ENCODE measurements at places on chromosomes 2 and 18.

DNA sequence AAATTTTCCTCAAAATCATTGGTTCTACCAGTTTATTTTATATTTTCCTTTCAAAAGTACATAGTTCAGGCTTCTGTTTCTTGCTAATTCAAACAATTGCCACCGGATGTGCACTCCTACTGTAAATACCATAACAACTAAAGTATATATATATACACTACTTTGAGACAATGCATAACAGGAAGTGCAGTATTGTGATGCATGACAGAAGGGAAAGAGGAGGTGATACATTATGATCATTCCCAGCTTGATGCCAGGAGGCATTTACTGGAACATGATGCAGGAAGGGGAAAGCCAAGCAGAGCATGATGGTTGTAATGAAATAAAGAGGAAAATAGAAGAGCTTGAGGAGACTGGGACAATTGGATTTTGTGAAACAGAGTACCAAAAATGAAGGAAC lies 215.2 kb upstream of the NT5C1B start:
- no peak for DNase-seq

DNA sequence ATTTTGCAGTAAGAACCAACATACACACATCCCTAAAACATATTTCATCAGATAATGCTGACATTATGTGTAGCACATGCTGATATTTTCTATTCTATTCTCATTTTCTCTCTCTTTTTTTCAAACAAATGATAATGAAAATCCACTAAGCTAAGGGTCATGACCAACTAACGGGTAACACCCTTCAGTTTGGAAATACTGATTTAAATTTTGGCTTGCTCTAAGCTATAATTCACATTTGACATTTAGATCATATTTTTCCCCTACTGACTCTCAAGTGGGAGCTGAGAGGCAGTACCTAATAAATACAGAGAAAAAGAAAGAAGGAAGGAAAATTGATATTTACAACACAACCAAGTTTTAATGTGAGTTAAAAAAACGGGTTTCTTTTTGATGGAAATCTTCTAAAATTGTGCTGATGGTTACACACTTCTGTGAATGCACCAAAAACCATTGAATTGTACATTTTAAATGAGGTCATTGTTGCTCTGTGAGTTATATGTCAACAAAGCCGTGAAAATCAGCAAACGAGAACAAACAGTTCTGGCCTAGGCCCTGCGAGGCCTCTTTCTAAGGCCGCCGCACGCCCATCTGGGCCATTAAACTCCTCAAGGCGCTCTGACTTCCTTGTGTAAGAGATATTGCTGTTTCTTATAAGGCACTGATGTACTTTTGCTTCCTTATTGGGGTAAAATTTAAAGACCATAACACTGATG lies 124.2 kb downstream of the GALR1 start:
- peak; percentile 4 for DNase-seq

DNA sequence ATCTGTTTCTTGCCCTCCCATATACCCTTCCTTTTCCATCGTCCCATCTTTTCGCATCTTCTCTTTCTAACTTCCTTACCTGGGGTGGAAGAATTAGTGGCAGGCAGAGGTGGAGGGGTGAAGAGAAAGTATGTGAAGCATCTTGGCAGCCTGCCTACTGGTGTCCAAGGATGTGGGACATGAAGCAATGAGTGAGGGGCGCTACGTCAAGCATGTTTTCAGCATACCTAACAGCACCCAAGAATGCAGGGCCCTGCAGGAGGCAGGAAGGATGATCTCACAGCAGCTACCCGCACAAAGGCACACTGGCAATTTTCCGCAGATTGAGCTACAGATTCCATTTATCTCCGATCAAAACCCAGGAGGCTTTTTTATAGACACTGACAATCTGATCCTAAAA lies 42.2 kb downstream of the METTL4 start:
- DNase-seq = no peak

GRCh38 chr2:20526708-20527107 lies 79.8 kb downstream of the RHOB start:
- no peak for DNase-seq

DNA sequence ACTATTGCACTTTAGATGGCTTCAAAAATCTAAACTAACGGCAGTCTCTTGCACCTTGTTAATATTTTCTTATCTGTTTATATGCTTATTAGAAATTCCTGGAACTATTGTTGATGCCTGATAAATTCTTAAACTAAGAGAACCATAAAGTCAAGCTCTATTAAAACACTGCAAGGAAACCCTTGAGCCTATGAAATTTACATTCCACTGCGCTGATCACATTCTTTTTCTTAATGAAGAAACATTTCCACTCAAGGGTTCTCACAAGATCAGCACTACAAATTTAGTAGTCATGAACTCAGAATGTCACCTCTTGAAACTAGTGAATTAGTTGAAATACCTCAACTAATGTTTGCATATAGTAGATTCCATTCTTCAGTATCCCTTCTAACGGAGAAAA lies 331.8 kb upstream of the SLC8A1 start:
- DNase-seq = peak; percentile 10

DNA sequence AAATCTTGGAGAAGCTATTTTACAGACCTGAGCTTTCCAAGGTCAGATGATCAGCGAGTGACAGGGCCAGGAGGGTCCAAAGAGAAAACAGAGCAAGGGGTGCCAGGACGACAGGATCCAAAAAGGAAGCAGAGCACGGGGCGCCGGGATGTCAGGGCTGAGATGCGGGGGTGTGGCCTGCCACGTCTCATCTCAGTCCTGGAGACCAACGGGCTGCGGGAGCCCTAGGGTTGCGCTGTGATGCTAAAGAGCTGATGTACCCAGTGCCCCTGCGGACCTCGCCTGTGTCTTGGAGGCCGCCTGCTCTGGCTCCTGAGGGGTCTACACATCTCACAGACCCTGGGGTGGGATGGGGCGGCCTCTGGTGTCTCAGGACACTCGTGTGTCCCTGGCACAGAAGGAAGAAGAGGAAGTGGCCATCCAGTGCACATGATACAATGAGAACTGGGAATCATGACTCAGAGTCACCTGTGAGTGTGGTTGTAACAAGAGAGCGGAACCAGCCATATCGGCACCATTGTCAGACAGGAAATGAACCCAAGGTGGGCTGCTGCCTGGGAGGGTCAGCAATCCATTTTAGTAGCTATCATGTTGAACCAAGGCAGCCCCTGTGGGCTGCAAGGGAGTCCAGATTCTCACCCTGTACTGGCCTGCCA lies 97.8 kb downstream of the MYT1L start:
- no peak for DNase-seq

DNA sequence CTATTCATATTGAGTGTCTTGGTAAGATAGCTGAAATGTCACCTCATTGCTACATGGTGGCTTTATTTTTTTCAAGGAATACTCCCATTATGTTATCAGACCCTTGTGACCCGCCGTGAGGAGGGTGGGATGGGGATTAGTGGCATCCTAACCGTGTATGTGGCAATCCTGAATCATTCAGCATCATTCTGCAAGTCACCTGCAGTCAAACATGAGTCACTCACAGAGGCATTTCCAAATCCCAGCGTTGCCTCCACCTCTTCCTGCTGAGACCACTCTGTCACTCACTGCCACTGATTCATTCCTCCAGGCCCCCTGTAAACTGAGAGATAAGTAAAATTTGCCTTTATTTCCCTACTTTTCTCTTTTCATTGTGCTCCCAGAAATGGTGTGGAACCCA lies 307.4 kb upstream of the KLHL29 start:
- no peak for DNase-seq

DNA sequence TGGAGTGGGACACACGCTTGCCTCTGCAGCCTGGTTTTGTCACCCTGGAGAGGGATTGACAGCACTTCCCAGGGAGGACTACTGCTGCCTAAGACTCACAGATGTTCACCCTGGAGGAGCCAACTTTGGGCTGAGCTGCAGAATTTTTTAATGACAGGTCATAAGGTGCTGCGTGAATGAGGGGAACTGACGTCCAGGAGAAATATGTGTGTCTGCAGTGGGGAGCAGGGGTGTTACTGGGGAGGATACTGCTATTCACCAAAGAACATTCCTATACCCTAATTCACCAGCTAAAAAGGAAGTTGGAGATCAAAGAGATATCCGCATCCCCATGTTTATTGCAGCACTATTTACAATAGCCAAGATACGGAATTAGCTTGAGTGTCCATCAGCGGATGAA lies 144.4 kb downstream of the MGAT5 start:
- DNase-seq = peak; percentile 98

- no peak for DNase-seq
Measured at GRCh38 chr2:8551622-8552074, 130.2 kb upstream of the ID2 start.

DNA sequence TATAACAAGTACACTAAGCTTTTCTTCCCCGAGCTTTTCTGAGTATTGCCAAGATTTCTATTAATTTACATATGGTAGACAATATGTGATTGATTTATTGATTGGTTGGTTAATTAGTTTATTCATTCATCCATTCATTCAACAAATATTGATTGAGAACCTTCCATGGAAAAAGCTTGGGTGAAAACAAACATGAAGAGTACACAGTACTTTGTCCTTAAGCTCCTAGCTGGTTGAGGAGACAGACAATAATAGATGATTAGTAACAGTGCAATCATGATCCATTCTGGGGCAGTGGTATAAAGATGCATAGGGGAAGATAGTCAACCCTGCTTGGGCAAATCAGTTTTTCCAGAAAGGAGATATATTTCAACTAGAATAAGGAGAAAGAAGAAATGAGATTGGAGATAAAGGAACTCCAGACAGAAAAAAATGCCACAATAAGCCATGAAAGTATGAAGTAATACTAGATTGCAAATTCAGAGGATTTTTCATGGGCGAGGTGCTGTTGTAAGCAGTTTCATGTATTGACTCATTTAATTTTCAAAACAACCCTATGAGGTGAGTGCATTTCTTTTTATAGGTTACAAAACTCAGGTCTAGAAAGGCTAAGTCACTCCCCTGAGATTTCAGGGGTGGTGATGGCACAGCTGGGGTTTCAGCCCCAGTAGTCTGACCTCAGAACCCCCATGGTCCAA lies 129.5 kb downstream of the RND3 start:
- peak; percentile 13 for DNase-seq

GRCh38 chr2:85506768-85507181 lies 32.2 kb upstream of the MAT2A start:
- DNase-seq = peak; percentile 77

DNA sequence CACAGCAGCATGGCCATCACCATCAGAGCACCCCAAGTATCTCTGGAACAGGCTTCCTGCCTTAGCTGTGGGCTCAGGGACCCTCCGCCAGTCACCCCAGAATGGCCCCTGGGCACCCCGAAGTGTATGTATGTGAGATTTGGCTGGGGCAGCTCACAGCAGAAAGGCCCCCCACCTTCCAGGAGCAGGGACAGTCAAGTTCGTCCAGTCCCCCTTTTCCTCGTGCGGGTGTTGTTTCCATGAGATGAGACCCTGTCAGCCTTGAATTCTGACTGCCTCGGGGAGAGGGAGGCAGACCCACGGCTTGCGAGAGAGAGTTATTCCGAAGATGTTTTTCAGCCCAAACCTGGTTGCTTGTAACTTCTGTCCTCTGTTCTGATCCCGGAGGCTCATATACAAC lies 290.9 kb upstream of the HDAC4 start:
- DNase-seq = no peak

GRCh38 chr2:202031246-202031951 lies 2.3 kb upstream of the FZD7 start:
- DNase-seq = no peak

GRCh38 chr2:2188941-2189340 lies 142.1 kb downstream of the MYT1L start:
- no peak for DNase-seq

DNA sequence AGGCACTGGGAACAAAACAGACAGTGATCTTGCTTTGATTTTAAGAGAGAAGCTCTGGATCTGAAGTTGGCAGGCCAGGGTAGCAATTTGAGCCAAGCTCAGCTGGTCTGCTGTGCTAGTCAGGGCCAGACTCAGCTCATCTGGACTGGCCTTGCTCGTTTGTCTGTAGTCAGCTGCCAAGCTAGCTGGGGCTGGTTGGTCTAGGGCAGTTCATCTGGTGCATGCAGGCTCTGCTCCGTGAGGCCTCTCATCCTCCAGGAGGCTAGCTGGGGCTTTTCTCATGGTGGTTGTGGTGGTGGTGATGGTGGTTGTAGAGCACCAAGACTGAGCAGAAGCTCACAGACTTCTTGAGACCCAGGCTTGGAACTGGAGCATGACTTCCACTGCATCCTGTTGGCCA lies 10.3 kb downstream of the FBLN7 start:
- DNase-seq = no peak

GRCh38 chr2:120943403-120944034 lies 207.9 kb downstream of the GLI2 start:
- no peak for DNase-seq

DNA sequence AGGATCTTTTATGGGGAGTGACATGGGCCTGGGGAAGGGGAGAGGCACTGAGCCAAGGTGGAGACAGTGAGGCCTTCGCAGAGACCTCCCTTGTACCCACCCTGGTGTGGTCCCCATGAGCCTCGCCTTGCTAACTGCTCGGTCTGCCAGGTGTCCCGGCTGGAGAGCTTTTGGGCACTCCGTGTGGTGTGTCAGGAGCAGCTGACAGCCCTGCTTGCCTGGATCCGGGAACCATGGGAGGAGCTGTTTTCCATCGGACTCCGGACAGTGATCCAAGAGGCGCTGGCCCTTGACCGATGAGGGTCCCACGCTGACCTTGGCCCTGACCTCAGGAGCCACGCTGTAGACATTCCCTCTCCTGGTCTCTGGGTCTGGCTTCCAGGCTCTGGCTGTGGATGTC lies 11.5 kb upstream of the SLC4A3 start:
- DNase-seq = no peak

DNA sequence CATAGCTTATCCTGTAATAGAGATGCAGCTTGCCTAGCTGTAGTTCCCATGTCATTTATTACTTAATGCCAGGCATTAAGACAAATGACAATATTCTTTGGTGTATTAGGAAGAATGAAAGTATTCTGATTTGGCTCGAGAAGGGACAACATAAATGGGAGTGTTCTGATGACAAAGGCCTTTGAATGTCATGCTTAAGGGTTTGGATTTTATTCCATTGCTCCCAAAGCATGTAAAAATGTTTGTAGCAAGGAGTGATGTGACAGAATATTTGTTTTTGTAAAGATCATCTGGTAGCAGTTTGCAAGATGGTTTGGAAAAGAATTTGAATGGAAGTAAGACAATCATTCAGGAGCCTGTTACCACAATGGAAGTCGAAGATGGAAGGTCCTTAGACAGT lies 30.4 kb downstream of the EEF1B2 start:
- DNase-seq = no peak

GRCh38 chr2:81396417-81397019 lies 1092.0 kb upstream of the LRRTM1 start:
- no peak for DNase-seq

GRCh38 chr2:10608273-10608672 lies 81.5 kb downstream of the NOL10 start:
- no peak for DNase-seq

- no peak for DNase-seq
Measured at GRCh38 chr2:236963631-236964182, 122.0 kb upstream of the COPS8 start.

- no peak for DNase-seq
Measured at GRCh38 chr2:207142461-207142860, 23.3 kb downstream of the KLF7 start.

DNA sequence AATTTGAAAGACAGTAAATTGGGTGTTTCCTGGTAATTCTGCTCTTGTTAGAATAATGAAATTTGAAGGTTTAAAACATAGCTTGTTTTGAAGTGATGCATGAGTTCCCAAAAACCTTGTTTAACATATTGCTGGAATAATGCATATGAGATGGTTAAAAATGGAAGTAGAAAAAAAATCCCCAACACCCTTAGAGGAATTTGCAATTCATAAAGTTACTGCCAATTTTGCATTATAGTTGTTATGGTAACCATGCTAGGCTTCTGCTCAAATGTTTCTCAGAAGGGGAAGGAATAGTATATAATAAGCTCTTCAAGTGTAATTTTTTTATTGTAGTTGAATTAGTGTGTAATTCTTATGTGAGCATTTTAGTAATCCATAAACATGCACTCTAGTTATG lies 49.1 kb downstream of the FASTKD2 start:
- DNase-seq = no peak
